ENCODE measurements at places on chromosomes 13 and 19.

GRCh38 chr13:25948910-25949309 lies 102.9 kb downstream of the SHISA2 start:
- DNase-seq: no peak

GRCh38 chr19:41296433-41296871 lies 13.5 kb upstream of the CCDC97 start:
- DNase-seq: no peak

GRCh38 chr19:46629546-46630025 lies 4.7 kb upstream of the PTGIR start:
- no peak for DNase-seq

DNA sequence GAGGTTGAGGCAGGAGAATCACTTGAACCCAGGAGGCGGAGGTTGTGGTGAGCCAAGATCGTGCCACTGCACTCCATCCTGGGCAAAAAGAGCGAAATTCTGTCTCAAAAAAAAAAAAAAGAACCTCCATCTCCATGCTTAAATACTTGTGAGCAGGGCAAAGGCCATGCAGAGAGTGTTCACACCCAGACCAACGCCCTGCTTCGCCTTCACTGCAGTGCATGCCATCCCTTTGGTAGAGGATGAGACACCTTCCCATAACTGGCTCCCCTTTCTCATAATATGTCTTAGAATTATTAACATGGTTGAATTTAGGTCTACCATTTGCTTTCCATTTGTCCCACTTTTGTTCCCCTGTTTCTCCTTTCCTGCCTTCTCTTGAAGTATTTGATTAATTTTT lies 15.4 kb downstream of the BBC3 start:
- no peak for DNase-seq

DNA sequence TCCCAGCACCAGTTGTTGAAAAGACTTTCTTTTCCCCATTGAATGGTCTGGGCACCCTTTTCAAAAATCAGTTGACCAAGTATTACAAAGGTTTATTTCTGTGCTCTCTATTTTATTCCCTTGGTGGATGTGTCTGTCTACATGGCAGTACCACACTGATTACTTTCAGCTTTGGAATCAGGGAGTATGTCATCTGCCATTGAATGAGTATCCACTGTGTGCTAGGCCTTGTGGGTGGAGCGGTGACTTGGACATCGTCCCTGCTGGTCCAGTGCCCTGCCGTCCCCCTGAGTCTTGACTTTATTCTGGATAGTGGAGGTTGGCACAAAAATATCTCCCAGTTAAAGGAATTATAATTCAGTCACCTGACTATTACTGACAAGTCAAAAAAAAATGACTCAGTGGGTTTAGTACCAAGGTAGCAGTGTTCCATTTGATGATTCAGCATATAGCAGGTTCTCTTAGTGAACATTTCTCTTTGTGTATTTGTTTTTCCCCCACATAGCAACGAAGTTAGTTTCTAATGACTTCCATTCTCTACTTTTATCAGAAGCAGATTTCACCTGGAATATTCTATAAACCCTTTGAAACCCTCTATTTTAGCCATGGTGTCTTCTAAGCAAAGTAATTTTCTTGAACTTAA lies 3.9 kb downstream of the UPF3A start:
- no peak for DNase-seq

DNA sequence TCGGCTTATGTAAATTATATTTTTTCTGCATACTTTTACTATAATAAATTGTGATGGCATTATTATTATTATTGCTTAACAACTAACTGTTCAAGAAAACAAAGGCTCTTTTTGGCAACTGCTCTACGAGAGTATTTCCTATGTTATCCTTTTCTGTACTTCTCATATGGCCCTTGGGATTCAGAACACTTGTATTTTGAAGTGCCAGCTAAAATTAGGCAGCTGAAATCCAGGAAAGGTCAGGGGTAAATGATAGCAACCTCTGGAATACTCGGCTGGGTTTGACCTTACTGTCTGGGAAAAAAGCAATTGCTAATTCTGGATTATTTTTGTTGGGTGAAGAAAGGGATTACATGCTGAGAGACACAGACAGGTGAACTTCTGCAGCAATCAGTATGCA lies 23.9 kb downstream of the EDNRB start:
- no peak for DNase-seq

- DNase-seq: no peak
Observed at GRCh38 chr13:87206708-87207107, 464.5 kb upstream of the SLITRK5 start.

DNA sequence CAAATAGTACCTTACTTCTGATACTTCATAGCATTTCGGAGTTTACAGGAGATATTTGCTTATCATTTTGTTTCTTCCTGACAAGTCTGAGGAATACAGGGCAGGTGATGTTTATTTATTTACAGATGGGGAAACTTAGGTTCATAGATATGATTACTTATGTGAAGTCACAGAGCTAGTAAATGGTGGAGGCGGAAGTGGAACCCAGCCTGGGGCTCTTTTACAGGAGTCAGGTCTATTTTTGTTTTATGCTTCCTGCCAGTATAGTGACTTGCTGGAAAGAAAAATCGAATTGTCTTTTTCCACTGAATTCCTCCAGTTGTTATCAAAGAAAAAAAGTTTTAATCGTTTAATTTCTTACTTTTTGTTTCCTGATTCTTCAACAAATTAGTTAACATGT lies 66.5 kb downstream of the DGKH start:
- no peak for DNase-seq

DNA sequence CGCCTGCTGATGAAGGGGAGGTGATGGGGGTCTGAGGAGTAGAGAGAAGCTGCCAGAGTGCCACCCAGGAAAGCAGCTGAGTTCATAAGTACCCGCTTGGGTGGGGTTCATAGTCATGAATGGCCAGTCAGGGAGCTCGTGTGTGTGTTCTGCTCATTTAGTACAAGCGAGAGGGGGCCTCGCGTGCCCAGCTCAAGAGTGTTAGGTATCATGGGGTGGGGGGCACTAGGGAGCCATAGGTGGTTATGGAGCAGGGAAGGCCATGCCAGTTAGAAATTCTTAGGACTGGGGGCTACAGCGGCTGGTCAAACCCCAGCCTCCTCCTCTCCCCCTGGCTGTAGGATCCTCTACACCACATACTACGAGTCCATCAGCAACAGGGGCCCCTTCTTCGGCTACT lies 46.8 kb downstream of the CD320 start:
- no peak for DNase-seq

DNA sequence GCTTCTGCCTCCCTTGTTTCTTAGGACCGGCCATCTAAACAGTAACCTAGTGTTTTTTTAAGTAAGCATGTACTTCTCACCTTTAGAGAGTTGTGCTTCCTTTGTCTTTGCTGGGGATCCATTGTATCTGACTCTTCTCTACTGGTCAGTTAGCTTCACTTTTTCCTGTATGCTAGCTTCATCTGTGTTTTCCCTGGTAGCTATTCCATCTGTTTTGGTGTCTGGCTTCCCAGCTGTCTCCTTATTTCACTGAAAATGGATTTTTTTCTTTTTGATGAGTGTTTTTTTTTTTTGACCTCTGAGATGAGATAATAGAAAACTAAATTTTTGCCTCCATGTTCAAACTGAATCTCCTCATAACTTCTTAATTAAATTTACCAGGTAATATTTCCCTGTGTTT lies 637.0 kb upstream of the SLC10A2 start:
- no peak for DNase-seq

DNA sequence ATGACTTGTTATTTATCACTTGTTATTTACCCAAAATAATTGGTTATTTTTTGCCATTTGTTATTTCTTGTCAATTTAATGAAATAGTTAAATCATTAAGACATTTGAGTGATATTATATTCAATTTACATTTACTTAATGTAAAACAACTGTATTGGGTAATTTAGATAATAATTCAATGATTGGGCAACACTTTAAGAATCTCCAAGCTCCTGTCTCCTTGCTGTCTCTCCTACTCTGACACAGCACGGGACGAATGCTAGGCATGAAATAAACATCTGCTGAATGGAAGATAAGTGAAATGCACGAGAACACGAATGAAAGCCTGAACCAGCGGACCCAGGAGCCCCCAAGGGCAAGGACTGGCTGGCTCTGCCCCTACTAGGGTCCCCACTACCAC lies 5.7 kb upstream of the PPP6R1 start:
- no peak for DNase-seq

DNA sequence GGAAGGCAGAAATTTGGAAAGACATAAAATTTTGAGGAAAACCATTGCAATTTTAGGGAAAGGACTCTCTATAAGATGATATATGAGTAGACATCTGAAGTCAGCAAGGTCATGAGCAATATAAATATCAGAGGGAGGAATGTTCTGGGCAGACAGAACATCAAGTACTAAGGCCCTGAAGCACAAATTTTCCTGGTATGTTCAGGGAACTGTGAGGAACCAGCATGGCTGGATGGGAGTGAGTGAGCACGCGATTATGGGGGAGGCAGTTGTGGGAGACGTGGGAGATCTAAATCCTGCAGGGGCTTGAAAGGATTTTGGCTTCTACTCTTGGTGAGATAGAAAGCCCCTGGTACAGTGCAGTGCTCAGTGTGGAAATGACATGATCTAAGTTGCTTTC lies 112.0 kb downstream of the TBC1D4 start:
- DNase-seq: no peak

- no peak for DNase-seq
Observed at GRCh38 chr13:111312944-111313590, 7.4 kb upstream of the TEX29 start.

DNA sequence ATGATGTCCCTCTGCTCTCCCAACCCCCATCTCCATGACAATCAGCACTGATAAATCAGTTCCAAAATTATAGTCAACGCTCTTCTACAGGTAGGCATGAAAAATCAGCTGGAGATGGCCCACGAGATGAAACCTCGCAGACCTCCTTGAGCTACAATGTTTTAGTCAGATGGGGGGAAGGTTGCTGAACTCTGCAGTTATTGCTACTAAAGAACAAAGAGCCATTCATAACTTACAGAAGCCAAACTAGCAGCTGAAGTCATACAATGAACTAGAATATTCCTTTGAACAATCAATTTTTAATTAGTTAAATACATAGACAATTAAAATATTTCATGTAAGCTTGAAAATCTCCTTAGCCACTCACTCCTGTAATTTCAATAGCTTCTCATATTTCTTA lies 179.2 kb downstream of the NHLRC3 start:
- no peak for DNase-seq

- DNase-seq: no peak
Observed at GRCh38 chr19:7902796-7903243, 857 bp upstream of the MAP2K7 start.
